ENCODE measurements at places on chromosomes 4 and X.

- no peak for DNase-seq
These were observed 40.5 kb downstream of the TECRL start for GRCh38 chr4:64368741-64369140.

DNA sequence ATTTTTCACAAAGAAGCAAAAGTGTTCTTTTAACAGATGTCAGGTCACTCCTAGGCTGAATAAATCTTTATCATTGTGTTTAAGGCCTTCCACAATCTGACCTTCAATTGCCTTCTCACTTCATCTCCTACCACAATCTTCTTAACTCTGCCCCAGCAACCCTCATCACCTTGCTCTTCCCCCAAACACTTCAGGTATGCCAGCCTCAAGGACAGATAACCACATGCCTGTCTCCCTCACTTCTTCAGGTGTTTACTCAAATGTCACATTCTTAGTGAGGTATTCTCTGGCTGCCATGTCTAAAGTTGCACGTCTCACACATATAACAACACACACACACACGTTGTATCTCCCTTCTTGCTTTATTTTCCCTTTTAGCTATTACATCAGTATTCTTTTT, 146.5 kb downstream of the ANKRD50 start:
- DNase-seq: no peak

DNA sequence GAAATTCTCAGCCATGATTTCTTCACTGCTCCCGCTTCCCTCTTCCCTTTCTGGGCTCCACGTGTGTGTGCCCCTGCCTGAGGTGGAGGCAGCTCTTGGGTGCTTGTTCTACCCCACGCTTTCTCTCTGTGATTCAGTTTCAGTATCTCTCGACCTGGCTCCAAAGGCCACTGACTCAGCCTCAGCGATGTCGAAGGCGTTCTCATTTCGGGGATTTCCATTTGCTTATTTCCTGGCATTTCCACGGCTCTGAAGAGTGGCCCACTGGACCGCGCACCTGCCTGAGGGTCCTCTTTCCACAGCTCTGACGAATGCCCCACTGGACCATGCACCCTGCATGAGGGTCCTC, 52.4 kb downstream of the GAK start:
- no peak for DNase-seq

- DNase-seq: no peak
These were observed 193.4 kb downstream of the FRAS1 start for GRCh38 chr4:78250500-78250899.

GRCh38 chr4:88573995-88574394, 18.3 kb upstream of the HERC3 start:
- no peak for DNase-seq

- no peak for DNase-seq
These were observed at the start of gene CXXC4 for GRCh38 chr4:104494822-104495559. CXXC4 (minus strand) TSS chr4:104494894; CDS start chr4:104491802, 3,092 bp downstream.

- DNase-seq: no peak
These were observed 203.6 kb upstream of the MAMLD1 start for GRCh38 chrX:150159537-150159936.

- no peak for DNase-seq
These were observed 423.3 kb downstream of the ARHGAP24 start for GRCh38 chr4:85898231-85898630.

DNA sequence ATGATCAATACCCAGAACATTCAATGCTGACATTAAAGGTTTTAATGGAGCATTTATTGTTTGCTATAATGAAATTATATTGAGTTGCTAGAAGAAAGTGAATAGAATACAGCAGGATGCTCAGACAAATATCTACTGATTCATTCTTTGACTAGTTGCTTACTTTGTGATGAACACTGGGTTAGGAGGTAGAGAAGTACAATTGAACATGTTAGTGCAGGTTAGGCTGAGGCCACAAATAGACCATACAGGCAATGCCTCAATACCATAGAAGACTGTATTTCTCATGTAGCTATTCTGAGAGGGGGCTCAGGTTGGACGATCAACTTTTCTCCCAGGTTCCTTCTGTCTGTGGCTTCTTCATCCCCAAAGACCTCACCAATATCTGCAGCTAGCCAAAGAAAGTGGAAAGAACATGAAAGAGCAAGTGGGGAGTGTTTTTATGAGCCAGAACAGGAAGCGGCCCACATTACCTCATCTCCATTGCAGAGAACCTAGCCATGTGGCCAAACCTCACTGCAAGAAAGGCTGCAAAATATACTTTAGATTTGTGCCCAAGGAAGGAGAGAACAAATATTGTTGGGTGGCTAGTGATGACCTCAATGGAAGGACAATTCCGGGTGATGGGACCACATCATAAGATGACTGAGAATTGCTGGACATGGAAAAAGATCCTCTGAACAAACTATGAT, 180.3 kb upstream of the GATB start:
- DNase-seq: no peak

DNA sequence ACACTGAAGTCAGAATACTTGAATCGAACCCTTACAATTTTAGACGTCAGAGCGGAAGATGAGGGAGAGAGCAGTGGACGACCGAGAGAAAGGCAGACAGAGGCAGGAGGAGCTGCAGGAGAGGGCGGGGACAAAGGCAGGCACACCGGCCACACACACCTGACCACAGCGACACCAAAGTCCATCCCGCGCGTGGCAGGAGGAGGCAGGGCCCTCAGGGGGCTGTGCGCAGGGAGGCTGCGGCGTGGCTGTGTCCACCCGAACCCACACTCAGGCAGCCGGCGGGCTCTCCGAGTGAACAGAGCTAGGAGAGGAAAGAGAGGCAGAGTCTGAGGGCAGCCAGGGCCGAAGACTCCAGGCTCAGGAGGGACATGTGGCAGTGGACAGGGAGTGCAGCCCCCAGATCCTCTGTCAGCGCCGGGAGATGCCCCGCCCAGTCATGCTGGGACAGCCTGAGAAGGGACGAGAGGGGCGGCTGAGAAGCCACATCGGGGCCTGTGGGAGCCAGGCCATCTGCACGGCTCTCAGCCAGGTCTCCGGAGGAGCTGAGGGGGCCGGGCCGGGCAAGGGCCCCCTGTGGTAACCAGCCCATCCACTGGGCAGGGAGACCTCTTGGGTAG, 20.1 kb downstream of the GAK start:
- no peak for DNase-seq

- no peak for DNase-seq
These were observed 32.4 kb downstream of the EGF start for GRCh38 chr4:109945056-109945455.

- no peak for DNase-seq
These were observed 63.6 kb downstream of the CPZ start for GRCh38 chr4:8656185-8656517.

GRCh38 chrX:37912304-37912703, 64.9 kb upstream of the DYNLT3 start:
- no peak for DNase-seq
